ENCODE measurements at places on chromosomes 4 and X.

DNA sequence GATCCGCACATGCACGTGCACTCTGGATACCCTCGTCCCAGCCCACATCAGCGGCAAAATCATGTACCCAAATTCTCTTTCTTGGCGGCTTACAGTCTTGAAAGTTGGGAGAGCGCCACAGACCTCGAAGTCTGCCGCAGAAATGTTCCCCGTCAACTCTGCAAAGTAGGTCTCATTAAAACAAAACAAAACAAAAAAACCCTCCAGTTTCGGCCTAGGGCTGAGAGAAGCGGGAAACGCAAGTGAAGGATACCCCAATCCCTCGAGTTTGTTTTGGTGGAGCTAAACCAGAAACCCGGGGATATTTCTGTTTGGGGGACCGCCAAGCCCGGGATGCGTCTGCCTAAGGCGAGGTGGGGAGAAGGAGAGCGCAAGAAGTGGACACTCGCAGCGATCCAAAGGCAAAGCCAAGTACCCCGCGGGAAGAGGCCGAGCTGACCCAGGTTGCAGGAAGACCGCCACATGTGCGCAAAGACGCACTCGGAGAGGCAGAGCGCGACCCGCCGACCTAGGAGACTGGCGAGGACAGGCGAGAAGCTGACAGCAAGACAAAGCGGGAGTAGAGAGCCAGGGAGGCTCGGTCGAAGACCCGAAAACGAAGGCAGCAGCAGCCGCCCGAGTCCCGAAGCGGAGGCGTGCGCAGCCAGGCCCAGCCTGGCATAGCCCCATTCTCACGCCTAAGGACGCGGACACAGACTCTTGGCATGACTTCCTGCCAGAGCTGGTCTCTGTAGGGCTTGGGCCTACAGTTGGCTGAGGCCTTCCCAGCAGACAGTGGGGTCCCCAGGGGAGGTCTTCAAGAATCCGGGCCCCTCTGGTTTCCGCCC is 49.6 kb upstream of the BCOR start:
- DNase-seq = no peak

- no peak for DNase-seq
These were observed 62.4 kb upstream of the RXFP1 start for GRCh38 chr4:158459085-158459820.

GRCh38 chr4:78322032-78322431 is 229.5 kb upstream of the ANXA3 start:
- DNase-seq = no peak

- peak; percentile 39 for DNase-seq
These were observed 187.2 kb downstream of the FBXW7 start for GRCh38 chr4:152348670-152349069.

- no peak for DNase-seq
These were observed 6.3 kb downstream of the CA5B start for GRCh38 chrX:15744181-15744867.

GRCh38 chr4:77818073-77818601 is 1.0 kb downstream of the CNOT6L start:
- DNase-seq = peak; percentile 88

GRCh38 chr4:7412554-7412912 is 22.2 kb downstream of the PSAPL1 start:
- DNase-seq = no peak

- DNase-seq = no peak
These were observed 682.2 kb upstream of the AMOT start for GRCh38 chrX:113522814-113523213.

GRCh38 chr4:15837591-15837990 is 59.5 kb downstream of the CD38 start:
- no peak for DNase-seq

GRCh38 chrX:45709381-45709780 is 508.7 kb upstream of the DIPK2B start:
- DNase-seq = peak; percentile 6

GRCh38 chr4:80711956-80712355 is 318.6 kb upstream of the BMP3 start:
- no peak for DNase-seq

GRCh38 chr4:128940971-128941370 is 131.5 kb downstream of the JADE1 start:
- DNase-seq = no peak

GRCh38 chrX:119753639-119754257 is 4.6 kb upstream of the SOWAHD start:
- peak; percentile 45 for DNase-seq

DNA sequence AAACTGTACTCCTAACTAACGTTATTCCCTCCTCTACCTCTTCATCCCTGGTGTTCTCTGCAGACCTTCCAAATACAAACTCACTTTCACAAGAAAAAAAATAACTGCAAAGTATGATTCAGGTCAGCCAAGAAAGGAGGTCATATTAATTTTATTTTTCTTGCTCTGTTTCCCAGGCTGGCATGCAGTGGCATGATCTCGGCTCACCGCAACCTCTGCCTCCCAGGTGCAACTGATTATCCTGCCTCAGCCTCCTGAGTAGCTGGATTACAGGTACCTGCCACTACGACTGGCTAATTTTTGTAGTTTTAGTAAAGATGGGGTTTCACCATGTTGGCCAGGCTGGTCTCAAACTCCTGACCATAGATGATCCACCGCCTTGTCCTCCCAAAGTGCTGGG is 156.6 kb downstream of the CHIC2 start:
- DNase-seq = no peak

GRCh38 chrX:13414006-13414647 is 94.3 kb upstream of the ATXN3L start:
- no peak for DNase-seq

DNA sequence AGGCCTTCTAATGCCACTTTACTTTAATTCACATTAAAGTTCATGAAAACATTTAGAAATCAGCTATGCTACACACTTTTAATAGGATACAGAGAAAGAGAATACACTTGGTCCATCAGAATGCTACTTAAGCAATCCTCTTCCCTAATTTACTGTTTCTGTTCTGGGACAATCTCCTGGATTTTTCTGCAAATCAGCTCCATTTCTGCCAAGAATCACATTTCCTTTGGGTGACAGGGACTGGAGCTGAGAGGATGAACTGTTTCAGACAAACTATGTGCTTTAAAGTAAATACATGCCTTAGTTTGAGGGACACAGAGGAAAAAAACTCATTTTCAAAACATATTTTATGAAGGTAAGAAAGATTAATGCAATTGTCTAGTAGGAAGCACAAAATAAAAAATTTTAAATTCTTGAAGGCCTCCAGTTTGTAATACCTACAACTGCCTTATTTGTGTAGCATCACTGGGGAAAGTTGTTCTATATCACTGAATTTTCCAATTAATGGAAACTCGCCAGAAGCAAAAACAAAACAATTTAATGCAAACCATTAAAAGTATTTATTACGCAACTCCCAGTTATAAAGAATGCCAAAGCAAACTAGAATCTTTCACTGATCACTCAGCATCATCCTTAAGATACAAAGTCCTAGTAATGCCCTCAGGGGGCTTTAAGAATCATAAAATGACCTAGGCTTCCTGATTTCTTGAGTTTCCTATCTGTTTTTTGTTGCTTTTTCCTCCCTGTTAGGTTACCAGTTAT is 36.3 kb downstream of the BCLAF3 start:
- DNase-seq = no peak

- no peak for DNase-seq
These were observed 87.9 kb downstream of the YIPF7 start for GRCh38 chr4:44563496-44563895.

- DNase-seq = no peak
These were observed 3.6 kb upstream of the RNF175 start for GRCh38 chr4:153763404-153763803.

- DNase-seq = no peak
These were observed 530.3 kb downstream of the EPHA5 start for GRCh38 chr4:65139998-65140397.

DNA sequence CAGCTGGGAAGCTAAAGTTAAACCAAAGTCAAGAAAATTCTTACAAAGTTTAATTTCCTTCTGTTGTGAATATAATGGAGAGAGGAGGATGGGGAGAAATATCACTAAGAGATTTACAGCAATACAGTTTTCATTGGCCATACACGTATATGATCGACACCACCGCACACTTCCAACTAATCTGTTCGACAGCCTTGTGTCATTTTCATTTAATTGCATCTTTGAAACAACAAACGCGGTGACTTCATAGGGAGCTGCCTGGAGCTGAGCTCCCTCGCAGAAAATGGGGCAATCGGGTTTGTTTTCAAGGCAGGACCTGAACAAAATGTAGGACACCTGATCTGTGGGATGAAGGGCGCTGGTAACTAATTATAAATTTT is 1.3 kb downstream of the PTPN13 start:
- DNase-seq = peak; percentile 51

DNA sequence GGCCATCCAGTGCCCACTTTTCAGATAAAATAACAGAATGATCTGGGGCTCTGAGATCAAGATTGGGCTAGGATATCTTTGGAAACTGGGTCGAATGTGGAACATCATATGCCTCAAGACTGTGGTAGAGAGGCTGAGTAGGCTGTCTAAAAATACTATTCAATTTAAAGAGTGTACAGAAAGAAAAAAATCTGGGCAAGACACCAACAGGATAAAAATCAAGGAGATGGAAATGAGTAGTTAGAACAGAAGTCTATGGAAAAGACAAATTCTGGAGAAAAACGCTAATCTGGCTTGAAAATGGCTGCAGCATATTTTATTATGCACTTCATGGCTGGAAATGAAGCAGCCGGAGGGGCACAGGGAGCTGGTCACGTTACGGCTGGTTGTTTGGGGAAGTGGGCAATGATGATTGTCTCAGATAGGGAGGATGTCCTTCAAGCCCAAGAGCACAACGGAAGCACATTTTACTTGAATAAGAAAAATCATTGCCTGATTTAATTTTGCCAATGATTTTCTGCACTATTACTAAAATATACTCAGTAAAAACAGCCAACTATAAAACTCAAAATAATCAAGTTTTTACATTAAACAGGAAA is 27.1 kb upstream of the MAPK10 start:
- DNase-seq = no peak

GRCh38 chr4:98092833-98093439 is 50.3 kb downstream of the STPG2 start:
- peak; percentile 36 for DNase-seq

GRCh38 chr4:24795666-24796381 is 451 bp downstream of the SOD3 start:
- no peak for DNase-seq

DNA sequence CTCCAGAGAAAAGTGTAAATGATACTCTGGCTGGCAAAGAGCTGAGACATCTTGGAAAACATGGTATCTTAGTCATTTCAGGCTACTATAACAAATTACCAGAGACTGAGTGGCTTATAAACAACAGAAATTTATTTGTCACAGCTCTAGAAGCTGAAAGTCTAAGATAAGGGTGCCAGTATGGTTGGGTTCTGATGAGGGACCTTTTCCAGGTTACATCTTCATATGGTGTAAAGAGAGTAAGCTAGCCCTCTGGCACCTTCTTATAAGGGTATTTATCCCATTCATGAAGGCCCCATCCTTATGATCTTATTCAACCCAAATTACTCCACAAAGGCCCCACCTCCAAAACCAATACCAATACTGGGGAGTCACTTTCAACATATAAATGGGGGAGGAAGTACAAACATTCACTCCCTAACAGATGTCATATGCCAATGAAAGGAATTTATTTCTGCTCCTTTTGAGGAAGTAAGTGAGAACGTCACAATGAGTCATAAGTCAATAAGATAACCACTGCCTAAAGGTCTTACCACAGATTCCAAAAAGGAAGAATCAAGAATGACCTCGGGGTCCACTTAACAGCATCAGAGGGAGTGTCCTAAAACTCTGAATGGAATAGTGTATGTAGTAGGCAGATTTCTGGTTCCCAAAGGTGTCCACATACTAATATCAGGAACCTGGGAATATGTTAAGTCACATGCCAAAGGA is 246.6 kb downstream of the OPHN1 start:
- no peak for DNase-seq

DNA sequence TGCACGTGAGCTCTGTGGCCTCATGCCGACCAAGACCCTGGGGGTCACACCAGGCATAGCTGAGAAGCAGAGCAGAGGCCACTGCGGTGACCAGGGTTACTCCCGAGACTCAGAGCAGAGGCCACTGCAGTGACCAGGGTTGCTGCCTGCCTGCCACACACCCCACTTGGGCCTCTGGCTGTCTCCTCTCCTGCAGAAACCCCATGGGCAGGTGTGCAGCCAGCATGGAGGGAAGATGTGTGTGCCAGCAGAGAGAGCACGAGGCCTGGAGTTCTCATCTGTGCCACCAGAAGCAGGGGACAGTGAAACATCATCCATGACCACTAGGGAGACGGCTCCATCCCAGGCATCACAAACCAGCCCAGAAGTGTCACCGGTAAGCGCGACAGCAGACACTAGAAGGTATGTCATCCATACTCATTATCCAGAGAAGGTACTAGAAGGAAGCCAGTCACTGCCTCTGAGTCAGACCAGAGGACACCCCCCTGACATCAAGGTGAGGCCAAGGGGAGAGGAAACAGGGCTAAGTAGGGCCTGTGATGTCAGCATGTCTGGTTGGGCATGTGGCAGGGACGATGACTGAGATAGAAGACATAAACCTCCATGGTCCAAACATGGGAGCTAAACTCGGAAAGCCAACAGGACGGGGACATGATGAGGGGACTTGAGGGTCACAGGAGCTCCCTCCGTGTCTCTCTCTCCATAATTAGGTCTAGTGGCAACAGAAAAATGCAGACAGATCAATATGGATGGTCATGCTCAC is 24.2 kb upstream of the SPON2 start:
- no peak for DNase-seq

DNA sequence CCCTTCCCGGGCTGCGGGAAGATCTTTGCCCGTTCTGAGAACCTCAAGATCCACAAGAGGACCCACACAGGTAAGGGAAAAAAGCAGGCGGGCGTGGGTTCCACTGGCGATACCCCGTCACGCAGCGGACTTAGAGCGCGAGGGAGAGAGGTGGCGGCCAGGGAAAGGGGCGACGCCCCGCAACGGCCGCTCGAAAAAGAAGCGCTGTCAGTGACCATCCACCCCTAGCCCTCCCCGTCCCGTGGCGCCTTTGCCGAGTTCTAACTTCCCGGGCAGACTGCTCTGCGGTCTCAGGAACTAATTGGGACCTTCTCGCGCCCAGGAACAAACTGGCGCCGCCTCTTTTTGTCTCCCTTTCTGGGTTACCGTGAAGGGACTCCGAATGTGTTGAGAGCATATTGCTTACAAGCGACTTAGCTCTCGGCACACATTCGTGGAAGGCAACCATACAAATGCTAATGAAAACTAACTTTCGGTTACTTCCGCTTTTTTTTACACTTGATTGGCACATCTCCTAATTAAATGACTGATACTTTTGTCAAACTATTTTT is 1.8 kb downstream of the ZIC3 start:
- DNase-seq = no peak
